ENCODE measurements at places on chromosomes 7 and 10.
A peak's percentile ranks its signal among the peaks of the same experiment; 100 is the strongest.

- no peak for DNase-seq
Measured at GRCh38 chr10:14700546-14700945, 74.2 kb downstream of the FAM107B start.

- peak; percentile 87 for DNase-seq
Measured at GRCh38 chr7:5699467-5700384, 81.7 kb downstream of the RNF216 start.

GRCh38 chr10:9868499-9868898, 1149.2 kb upstream of the CELF2 start:
- DNase-seq, result no peak

GRCh38 chr7:45591101-45591906, 17.1 kb downstream of the ADCY1 start:
- no peak for DNase-seq

DNA sequence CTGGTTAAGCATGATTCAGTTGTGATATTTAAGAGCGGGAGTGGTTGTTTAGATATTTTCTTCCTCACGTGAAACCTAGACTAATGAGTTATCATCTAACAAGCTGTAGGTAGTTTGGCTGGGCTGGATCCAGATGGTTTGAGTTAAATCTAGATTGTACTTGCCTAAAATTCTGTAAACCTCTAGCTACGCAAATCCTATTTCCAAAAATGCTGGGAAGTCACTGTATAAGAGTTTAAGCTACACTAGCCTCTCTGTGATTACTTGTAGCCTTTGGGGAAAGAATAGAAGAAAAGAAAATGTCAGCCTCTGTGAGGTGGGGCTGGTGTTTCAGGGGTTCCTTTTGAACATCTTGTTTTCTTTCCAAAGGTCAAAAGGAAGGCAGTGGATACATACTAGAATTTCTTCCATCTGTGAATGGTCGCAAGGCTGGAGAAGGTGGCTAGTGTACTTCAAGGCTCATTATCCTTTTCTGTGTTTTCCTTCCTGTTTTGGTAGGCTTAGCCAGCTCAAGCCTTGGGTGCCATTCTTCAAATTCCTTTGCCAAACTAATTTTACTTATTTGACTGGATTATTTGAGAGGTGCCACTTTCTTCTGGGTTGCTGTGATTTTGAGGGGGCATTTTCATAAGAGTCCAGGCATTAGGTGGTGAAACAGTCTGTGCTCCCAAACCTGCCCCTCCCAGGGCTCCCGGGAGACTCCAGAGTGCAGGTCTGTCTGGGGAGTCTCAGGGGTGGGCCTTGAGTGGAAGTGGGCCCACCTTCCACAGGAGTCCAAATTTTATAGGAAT, 5.2 kb upstream of the EN2 start:
- DNase-seq, result no peak

DNA sequence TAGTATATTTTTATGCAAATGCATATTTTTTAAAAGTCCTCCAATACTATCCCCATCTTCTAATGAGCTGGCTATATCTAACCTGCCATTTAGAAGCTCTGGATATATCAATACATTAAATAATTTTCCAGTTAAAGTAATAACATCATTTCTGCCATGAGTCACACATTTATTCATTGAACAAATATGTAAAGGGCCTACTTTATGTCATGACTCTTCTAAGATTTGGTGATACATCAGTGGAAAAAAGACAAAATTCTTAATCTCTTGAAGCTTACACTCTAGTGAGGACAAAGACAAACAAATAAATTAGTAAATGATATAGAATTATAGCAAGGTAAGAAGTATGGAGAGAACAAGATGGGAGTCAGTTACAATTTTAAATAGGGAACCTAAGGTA, 716.8 kb upstream of the LRRTM3 start:
- no peak for DNase-seq

- no peak for DNase-seq
Measured at GRCh38 chr7:135741905-135742304, 6.7 kb downstream of the FAM180A start.

DNA sequence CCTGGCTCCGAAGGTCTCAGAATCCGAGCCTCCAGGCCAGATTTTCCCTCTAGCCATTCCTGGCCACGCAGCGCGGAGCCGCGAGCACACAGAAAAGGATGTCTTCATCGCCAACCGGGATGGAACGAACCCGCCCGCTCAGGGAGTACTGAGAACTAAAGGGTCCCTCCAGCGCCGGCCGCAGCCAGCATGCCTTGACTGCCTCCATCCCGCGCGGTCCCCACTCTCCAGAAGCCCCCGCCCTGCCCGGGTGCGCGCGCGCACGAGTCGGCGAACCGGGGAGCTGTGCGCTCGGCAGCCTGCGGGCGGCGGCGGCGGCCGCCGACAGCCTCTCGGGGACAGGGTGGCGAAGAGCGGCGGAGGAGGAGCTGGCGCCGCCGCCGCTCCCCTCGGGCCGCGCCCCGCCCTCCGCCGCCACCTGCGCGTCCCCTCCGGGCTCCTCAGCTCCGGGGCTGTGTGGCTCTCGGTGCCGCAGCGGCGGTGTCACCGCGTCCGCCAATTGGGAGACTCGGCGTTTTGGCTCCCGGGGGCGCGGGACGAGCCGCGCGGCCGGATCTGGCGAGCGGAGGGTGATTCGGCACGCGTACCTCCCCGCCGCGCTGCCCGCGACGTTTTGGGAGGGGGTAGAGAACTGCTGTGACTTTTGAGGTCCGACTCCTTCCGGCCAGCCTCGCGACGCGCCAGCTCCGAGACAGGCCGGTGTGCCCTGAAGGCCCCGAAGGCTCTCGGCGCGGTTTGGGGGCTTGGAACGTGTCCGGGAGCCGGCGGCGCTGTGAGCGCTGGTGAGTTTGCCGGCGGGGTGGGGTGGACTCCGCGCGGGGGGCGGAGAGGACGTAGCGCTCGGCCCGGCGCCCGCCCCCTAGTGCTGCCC, 453 bp upstream of the GALNT17 start:
- DNase-seq, result no peak

DNA sequence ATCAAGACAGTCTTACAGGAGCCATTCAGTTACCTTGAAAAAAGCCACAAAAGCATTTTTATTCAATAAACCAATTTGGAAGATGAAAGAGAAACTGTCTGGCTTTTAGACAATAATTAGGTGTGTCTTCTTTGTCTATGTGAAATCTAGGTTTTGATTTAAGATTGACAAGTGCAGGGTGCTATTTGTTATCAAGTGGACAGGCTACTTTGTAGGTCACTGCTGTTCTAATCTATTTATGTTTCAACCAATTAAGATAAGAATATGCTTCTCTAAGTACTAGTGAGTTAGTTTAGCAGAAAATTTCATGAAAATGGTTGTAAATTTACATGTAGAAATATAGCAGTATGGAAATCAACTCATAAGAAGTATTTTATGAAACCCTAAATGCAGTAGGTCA, 177.5 kb downstream of the CACNA2D1 start:
- no peak for DNase-seq

DNA sequence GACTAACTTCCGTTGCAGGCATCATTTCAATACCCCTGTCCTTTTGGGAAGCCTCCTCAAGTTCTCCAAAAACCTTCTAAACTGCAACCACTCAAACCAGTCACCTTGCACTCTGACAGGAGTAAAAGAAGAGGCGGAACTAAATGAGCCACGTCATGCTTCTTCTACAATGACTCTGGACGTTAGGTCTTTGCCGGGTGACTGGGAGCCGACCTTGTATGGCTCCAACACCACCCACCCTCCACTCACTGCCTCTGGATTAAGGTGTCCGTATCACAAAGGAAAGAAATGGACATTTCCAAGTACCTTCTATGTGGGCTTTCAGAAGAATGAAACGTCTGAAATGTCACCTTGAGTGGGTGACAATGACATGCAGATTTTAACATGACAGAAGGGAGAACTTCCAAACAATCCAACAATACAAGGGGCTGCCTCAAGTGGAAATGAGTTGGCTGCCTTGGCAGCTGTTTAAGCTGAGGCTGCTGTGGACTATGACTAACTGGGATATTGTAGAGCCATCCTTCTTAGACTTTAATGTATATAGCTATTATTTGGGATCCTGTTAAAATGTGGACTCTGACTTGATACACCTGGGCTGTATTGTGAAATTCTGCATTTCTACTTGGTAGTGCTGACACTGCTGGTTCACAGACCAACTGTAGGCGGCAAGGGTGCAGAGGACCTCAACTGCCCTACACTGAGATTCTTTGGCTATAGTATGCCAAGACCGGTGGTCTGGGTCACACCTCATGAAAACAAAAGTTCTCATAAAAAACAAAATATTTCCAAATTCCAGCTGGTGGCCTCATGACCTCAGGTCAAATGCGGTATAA, 33.8 kb upstream of the PDLIM1 start:
- no peak for DNase-seq

- no peak for DNase-seq
Measured at GRCh38 chr7:12028508-12028907, 182.6 kb upstream of the TMEM106B start.

DNA sequence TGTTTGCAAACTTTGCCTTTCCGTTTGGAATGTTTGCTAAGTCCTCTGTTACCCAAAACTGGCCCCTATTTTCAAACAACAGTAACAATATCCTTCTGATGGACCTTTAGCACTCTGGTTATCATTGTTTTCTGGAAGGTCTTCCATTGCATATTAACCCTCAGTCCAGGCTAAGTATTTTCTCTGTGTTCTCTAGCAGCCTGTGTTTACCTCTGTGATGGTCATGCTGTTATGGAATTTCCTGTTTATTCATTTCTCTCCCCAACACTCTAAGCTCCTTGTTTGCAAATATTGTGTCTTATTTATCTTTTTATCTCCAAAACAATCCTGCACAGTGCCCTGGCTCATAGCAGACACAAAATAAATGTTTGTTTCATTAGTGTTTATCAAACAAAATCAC, 560.3 kb downstream of the ATRNL1 start:
- no peak for DNase-seq

GRCh38 chr10:35906155-35906554, 264.1 kb upstream of the FZD8 start:
- no peak for DNase-seq

DNA sequence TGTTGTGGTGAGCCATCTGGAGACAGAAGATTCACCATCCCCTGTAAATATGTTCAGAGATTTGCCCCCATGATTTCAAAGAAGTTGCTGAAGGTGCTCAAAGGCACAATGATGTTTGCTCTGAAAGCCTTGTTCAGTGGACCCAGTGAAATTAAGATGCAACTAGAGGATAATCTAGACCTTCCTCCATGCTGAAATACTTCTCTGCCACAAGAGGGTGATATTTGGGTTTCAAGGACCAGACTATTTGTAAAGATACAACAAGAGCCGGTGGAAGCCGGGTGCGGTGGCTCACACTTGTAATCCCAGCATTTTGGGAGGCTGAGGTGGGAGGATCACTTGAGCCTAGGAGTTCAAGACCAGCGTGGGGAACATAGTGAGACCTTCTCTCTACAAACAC, 13.5 kb upstream of the MSRB2 start:
- no peak for DNase-seq

DNA sequence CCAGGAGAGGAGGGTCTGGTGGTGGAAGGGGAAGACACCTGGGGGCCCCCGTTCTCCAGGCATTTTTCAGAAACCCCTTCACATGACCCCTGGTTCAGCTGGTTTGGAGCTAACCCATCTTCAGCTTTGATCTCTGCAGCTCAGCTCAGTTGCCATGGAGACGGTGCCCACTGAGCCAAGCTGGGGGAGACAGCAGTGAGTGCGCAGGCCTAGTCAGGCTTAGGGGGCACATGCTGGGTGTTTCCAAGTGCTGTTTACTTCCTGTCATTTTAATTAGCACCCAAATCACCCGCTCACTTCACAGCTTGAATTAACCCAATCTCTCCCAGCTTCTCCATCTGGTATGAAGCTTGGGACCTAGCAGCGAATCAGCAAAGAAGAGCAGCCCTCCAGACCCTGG, 9.0 kb downstream of the SPOCK2 start:
- peak; percentile 82 for DNase-seq

GRCh38 chr7:134355927-134356326, 39.2 kb upstream of the SLC35B4 start:
- no peak for DNase-seq

- no peak for DNase-seq
Measured at GRCh38 chr10:49776851-49777250, 14.7 kb upstream of the OGDHL start.

DNA sequence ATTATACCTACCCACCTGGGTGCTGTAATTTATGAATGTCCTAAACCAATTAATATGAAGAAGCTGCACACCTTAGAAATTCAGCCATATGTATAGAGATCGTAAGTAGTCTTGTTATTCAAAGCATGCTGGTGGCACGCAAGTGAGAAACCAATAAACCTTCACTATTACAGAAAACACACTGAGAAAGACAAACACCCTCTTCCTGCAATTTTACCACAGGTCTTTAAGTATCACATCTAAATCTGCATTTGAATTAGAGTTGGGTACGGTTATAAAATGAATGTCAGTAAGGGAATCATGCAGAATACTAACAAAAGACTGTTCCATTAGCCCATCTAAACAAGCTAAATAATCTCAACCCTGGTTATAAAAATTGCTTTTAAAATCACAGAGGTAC, 33.8 kb downstream of the CCNJ start:
- no peak for DNase-seq

- DNase-seq, result no peak
Measured at GRCh38 chr7:123499211-123499970, 35.0 kb downstream of the IQUB start.

- no peak for DNase-seq
Measured at GRCh38 chr7:42247301-42247700, 10.3 kb upstream of the GLI3 start.

GRCh38 chr10:27223964-27224363, 16.6 kb downstream of the ACBD5 start:
- DNase-seq, result peak; percentile 68

DNA sequence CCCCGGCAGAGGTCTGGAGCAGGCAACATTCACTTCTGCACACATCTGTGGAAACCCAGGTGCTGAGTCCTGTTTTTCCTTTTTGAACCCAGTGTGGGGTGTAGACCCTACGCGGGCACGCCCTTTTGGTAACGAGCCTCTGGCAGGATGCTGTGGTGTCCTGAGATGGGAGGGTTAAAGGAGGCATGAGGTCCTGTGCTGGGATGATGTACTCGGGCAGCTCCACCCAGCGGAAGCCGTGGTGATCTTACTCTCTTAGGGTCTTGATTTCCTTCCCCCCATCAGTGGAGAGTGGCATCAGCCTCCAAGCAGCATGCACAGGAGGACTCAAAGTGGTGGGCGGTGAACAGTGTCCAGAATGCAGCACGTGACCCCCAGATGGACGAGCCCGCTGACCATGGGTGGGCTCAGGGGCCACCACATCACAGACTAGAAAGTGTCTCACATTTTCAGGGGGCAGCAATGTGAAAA, 148.6 kb downstream of the DNAJB6 start:
- DNase-seq, result peak; percentile 11

GRCh38 chr7:92412745-92413144, 34.5 kb upstream of the GATAD1 start:
- no peak for DNase-seq

DNA sequence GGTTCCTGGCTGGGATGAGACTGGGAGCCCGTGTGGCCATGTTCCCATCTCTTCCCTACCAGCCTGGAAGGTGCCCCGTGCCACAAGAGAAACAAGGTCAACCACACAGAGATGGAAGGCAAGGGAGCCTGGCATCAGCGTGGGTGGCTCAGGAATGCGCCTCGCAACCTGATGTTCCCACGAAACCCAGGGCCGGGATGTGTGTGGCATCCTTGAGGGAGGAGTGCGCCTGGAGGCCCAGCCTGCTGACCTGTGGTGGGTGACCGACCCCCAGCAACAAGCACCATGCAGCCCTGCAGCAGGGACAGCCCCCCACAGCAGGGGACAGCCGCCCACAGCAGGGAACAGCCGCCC, 267.2 kb downstream of the ELFN1 start:
- DNase-seq, result no peak

- DNase-seq, result no peak
Measured at GRCh38 chr7:52450816-52451215, 584.6 kb upstream of the POM121L12 start.

GRCh38 chr10:15163253-15163828, 5.2 kb downstream of the NMT2 start:
- no peak for DNase-seq

All from CD4-positive, alpha-beta T cell treated with Interferon alpha-2 for 1 hour (primary cell).